ENCODE measurements at places on chromosomes 3 and 15. TPM values are rescaled to one million over a fixed set of nuclear protein-coding genes. Genes with fewer than 3 reads are reported as not detected.

GRCh38 chr15:73273181-73274002, 95.4 kb downstream of the HCN4 start:
- DNase-seq, result peak; percentile 39
- H3K36me3 ChIP-seq, result no peaks in the 10 kb centered on the region
- no peak overlapping the region for H3K27ac ChIP-seq
- H3K4me3 ChIP-seq, result no peak overlapping the region

DNA sequence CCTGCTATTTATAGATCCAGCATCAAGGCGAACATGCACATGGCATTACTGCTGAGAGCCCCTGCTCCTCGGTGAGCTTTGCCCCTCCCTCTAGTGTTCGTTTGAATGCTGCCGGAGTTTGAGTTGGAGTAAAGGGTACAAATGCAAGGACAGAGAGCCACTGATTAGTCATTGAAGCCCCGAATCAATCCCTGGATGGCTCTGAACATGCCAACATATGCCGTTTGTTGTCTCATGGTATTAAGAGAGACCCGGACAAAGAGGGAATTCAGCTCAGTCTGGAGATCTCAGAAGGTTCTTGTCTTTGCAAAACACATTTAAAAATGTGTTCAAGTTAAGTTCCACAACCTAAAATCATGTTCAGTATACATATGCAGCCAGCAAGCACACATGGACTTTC, 789.2 kb upstream of the NR2F2 start:
- H3K4me3 ChIP-seq, result no peak overlapping the region
- H3K27me3 ChIP-seq, result no peaks in the 10 kb centered on the region
- no peaks in the 10 kb centered on the region for H3K4me1 ChIP-seq
- H3K27ac ChIP-seq, result no peak overlapping the region
- no peaks in the 10 kb centered on the region for H3K36me3 ChIP-seq
- DNase-seq, result no peak

- DNase-seq, result no peak
- H3K4me1 ChIP-seq, result no peaks in the 10 kb centered on the region
- no peaks in the 10 kb centered on the region for H3K36me3 ChIP-seq
- H3K27me3 ChIP-seq, result no peaks in the 10 kb centered on the region
Observed at GRCh38 chr3:13768453-13768852, 111.4 kb downstream of the WNT7A start.

- H3K27me3 ChIP-seq, result no peaks in the 10 kb centered on the region
- no peak for DNase-seq
- no peaks in the 10 kb centered on the region for H3K36me3 ChIP-seq
Observed at GRCh38 chr15:70492240-70493177, 270.8 kb downstream of the UACA start.

DNA sequence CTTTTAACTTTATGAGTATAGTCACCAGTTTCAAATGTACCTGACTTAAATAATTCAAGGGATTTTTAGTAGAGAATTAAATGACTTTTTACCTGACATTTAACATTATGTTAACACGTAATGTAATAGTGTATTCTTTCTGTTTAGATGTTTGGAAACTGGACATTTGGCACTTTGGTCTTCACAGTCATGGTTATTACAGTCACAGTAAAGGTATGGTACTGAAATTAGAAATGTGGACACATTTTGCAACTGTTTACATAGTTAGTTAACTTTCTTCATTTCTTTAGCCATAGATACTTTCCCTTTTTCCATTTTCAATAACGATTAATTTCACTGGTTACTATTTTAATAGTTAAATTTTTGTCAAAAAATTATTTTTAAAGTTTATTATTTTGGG, 83.8 kb downstream of the DCUN1D1 start:
- no peaks in the 10 kb centered on the region for H3K4me1 ChIP-seq
- no peak overlapping the region for H3K27ac ChIP-seq
- H3K4me3 ChIP-seq, result no peak overlapping the region
- DNase-seq, result no peak

DNA sequence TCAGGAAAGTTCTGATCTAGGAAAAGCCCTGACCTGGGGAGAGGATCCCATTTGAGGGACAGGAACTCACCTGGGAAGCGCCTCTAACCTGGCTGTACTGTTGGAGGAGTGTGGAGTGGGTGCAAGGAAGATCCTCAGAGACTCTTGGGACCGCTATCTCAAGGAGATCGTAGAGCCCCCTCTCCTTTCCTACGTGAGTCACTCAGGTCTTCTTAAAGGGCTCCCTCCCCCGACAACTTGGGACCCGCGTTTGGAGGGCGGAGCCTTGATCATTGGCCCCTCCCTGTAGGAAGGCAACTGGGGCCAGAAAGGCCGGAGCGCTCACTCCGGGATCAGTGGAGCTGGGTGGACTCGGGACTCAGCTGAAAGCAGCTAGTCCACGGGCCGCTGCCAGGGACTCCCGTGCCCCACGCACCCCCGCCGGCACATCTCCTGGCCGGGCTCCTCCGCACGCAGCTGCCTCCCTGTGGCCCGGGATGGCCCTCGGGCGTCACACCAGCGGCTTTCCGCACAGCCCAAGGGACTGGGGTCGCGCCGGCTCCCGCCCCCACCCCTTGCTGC, 520 bp downstream of the SLC26A6 start:
- H3K4me3 ChIP-seq, result peak overlapping the region; percentile 65
- peak; percentile 71 for DNase-seq
- peak overlapping the region; percentile 76 for H3K27ac ChIP-seq
- no peaks in the 10 kb centered on the region for H3K36me3 ChIP-seq

DNA sequence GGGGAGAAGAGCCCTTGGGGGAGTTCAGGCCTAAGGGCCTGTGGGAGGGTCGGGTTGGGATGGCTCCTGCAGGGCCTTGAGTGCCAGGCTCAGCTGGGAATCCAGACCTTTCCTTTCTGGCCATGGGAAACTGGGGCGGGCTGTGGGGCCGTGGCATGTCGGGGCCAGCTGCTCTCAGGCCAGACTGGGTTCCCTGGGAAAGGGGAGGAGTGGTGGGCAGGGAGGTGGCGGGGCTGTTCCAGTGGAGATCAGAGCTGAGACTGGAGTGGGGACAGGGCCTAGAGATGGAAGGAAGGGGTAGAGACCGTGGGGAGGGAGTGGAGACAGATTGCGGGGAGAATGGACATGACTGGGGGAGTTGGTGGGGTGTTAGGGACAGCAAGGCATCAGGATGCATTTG, 20.3 kb downstream of the FBLN2 start:
- H3K4me3 ChIP-seq, result no peak overlapping the region
- no peak overlapping the region for H3K27ac ChIP-seq
- no peak for DNase-seq
- H3K27me3 ChIP-seq, result no peaks in the 10 kb centered on the region

GRCh38 chr3:29642393-29643033, 361.6 kb downstream of the RBMS3 start:
- no peak overlapping the region for H3K4me3 ChIP-seq
- peaks cover 11% of the 10 kb centered on the region for H3K4me1 ChIP-seq
- H3K27ac ChIP-seq, result peak overlapping the region; percentile 54
- DNase-seq, result peak; percentile 56

- H3K27ac ChIP-seq, result no peak overlapping the region
- no peaks in the 10 kb centered on the region for H3K27me3 ChIP-seq
- H3K4me3 ChIP-seq, result no peak overlapping the region
- no peak for DNase-seq
Observed at GRCh38 chr3:102571006-102571405, 136.2 kb downstream of the ZPLD1 start.

DNA sequence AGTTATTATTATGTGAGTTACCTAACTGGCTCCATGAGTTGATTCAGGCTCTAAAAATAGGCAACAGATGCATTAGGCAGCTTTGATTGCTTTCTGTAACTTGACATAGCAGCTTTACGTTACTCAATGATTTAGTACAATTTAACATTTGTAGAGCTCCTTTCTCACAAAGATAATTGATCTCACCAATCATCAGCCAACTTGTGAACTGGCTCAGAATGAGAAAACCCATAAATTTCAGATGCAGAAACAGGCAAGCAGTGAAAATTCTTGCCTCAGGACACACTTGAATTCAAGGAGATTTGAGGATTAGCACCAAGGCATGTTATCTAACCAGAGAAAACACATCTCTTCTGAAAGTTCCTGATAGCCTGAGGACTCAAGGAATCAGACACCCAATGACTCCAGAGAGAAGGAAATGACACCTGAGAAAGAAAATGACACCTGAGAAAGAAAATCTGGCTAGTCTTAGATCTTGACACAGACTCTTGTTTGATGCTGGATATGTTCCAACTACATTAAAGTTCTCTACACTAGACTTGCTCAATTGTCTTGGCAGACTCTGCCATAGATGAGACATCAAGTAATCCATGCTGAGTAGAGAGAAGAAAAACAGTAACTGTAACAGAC, 315.1 kb upstream of the CBLB start:
- H3K27ac ChIP-seq, result no peak overlapping the region
- no peak overlapping the region for H3K4me3 ChIP-seq
- no peaks in the 10 kb centered on the region for H3K27me3 ChIP-seq
- DNase-seq, result no peak
- H3K4me1 ChIP-seq, result no peaks in the 10 kb centered on the region

DNA sequence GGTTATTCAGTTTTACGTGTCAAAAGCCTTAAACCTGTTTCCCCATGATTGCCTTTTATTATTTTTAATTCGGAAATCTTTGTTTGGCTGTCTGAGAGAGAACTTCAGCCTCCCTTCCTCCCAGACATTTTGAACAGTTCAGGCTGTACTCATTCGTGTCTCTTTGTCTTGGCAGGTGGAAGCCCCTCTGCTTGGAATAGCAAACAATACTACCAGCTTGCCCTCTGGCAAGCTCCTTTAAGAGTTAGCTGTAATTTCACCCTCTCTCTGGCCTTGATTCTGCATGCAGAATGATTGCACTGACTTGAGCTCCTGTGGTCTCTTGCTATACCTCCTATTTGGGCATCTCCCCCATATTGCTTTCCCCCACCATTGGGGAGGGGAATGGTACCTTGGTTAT, 11.7 kb downstream of the IGF1R start:
- no peak for DNase-seq
- H3K27ac ChIP-seq, result no peak overlapping the region
- no peaks in the 10 kb centered on the region for H3K27me3 ChIP-seq
- peaks cover 34% of the 10 kb centered on the region for H3K4me1 ChIP-seq
- no peak overlapping the region for H3K4me3 ChIP-seq
- no peaks in the 10 kb centered on the region for H3K36me3 ChIP-seq

DNA sequence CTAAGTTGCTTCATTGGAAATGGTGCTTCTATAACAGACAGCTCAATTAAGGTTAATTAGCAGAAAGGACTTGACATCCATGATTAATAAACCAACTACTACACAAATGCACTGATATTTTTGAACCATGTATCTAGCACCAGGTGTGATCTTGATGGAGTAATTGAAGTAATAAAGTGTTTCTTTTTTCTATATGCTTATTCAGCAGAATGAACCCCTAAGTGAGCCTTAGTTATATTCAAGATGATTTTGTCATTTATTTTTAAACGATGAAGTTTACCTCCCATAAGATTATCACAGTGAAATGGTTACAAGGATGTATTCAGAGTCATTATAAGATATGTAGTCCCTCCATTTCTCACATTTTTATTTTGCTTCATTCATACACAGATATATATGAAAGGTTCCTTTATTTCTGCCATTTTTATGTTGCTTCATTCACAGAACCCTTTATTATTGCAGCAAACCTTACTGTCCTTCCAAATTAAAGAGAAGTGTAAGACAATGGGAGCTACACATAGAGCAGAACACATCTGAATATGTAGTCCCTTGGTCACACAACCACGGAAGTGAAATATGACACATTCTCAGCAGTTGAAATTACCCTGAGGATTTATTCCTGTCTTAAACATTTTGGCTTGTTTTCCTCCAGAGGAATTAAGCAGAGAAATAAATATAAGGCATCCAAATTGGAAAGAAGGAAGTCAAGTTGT, 295.0 kb downstream of the RAP2B start:
- DNase-seq, result no peak
- H3K4me3 ChIP-seq, result no peak overlapping the region
- H3K27me3 ChIP-seq, result no peaks in the 10 kb centered on the region
- H3K4me1 ChIP-seq, result no peaks in the 10 kb centered on the region
- H3K27ac ChIP-seq, result no peak overlapping the region

DNA sequence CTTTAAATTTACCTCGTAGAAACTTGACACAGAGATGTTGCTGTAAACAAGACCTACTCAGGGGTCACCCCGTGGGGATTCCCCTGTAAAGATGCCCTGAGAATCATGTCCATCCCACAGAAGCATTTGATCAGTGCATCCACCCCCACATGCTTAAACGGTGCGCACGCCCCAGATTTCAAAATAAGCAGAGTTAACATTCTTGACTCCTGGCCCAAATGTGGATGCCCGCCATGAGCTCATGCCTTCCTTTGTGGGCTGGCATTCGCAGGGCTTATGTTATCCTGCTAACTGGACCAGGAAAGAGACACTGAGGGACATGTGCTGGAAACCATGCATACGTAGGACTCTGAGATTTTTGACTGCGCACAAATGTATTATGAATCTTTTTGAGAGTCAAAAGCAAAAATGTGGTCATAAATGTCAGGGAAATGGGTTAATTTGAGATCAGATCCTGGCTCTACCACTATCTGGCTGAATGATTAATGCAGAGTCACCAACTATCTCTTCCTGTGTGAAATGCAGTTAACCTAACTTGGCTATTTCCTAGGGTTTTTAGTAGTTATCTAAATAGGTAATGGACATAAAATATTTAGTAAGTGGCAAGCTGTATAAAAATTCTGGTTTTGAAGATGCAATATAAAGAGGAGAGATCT, 9.1 kb upstream of the TP63 start:
- H3K36me3 ChIP-seq, result no peaks in the 10 kb centered on the region
- no peaks in the 10 kb centered on the region for H3K4me1 ChIP-seq
- H3K27ac ChIP-seq, result no peak overlapping the region
- no peak for DNase-seq

DNA sequence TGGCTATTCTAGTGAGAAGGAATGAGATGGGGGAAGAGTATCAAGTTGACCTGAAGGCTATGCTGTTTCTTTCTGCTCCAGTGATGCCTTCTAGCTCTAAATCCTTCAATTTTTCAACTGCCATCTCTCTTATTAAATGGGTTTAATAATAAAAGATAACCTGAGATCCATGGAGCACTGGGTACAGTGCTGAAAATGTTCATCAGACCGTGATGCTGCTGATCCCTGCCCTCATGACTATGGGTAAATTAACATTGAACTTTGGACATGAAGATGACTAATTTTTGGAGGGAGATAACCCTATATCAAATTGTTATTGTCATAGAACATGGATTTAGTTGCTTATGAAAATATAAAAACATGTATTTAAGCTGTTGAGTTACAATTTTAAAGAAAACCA, 27.7 kb upstream of the SLC2A2 start:
- H3K4me3 ChIP-seq, result no peak overlapping the region
- DNase-seq, result no peak
- H3K4me1 ChIP-seq, result no peaks in the 10 kb centered on the region
- no peak overlapping the region for H3K27ac ChIP-seq

The LYZL4 gene
- total RNA-seq, result not detected

The GATM gene
- total RNA-seq, result 218 TPM

The CADPS gene
- total RNA-seq, result 2.3 TPM

The RBPMS2 gene
- total RNA-seq, result 10.8 TPM

The HDAC11 gene
- total RNA-seq, result 27.1 TPM

The ZNF774 gene
- total RNA-seq, result 2.4 TPM

The WDR6 gene
- total RNA-seq, result 116 TPM

The GASK1A gene
- 6.3 TPM for total RNA-seq

The ISL2 gene
- total RNA-seq, result not detected

The NAALADL2 gene
- 21.8 TPM for total RNA-seq

The TP63 gene
- 0.18 TPM for total RNA-seq

The C3orf85 gene
- total RNA-seq, result not detected
